Endodermal cell (in vitro differentiated cells): ENCODE measurements at places on chromosomes 4 and X.

GRCh38 chrX:23332888-23333821, 1.5 kb upstream of the PTCHD1 start:
- peak; percentile 84 for DNase-seq

DNA sequence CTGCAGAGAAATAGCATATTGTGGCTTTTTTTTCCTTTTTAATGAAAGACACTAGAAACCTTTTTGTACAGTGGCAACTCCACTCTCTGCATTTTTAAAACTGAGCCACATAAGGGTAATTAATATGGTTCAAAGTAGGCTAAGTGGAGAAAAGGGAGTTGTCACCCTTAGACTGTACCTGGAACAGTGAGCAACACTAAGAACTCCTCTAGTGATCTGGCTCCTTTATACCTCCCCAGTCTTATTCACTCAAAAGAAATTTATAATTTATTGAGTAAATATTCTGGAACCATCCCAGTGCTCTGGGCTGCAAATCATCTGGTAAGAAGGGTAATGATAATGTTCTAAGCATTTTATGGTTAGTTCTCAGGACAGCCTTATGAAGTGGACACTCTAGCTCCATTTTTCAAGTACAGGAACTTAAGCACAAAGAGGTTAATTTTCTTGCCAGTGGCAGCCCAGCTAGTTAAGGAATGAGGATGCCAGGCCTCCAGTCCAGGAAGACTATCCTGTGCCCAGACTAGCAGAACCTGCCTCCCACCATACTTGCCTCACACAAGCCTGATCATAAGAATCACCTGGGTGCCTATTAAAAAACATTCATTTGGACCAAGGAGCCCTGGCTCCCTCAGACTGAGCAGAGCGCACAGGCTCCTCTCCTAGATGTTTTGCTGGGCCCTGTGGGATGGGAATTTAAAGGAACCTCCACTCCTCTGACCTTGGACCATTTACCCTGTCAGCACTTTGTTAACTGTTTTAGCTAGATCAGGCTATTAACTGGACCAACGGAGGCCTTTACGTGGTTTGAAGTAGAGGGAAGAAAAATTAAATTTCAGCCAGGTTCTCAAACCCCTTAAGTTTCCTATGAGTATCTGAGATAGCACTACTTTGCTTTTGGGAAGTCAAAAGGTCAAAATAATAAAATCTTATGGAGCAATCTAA, 102.6 kb downstream of the PDE5A start:
- no peak for DNase-seq

- no peak for DNase-seq
Observed at GRCh38 chr4:986428-986878, 391 bp upstream of the IDUA start.

- DNase-seq, result peak; percentile 60
Observed at GRCh38 chrX:107715331-107716117, 60.1 kb downstream of the TSC22D3 start.

DNA sequence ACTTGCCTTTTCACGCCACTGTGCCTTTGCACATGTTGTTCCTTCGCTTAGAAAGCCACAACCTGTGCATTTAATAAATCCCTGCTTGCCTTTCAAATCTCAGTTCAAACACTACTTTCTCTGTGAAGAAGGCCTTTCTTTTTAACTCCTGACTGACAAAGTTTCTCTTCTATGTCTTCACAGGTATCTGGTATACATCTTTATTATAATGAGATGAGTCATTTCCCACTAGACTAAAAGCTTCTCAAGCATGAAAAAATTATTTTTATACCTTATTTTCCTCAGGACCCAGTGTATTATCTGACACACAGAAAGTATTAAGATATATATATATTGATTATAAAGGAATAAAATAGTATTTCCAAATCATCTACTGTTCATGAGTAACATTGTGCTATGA, 189.9 kb downstream of the TBCK start:
- DNase-seq, result no peak

- DNase-seq, result no peak
Observed at GRCh38 chr4:15414551-15415091, 13.2 kb upstream of the C1QTNF7 start.

DNA sequence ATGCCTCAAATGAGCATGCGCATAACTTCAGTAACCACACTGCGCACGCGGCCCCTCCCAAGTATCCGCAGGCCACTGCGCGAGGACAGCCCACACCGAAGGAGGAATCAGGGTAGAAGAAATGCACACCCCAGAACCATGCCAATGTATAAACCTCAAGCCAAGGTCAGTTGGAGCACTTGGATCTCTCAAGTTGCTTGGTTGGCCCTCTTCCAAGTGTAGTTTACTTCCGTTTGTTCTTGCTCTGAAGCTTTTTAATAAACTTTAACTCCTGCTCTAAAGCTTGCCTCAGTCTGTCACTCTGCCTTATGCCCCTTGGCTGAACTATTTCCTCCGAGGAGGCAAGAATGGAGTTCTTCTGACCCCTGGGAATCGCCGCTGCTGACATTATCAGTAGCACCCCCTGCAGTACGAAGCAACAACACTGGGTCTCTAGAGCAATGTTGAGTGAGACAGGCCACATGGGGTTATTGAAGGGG, 22.0 kb upstream of the SPINK2 start:
- peak; percentile 79 for DNase-seq

DNA sequence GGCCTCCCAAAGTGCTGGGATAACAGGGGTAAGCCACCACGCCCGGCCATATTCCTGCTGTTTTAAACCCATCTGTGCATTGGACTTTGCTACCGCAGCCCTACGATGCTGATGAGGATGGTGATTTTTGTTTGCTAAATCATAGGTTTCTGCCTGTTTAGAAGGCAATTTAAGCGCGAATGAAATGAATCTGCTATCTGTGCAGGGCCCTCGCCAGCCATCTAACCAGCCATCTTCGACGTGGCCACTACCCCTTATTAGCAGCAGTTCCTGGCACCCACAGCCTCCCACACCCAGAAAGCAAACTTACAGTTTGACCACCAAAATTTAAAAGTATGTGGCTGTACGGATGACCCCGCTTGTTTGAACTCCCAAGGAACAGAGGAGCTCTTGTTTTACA, 178.5 kb downstream of the SHOX start:
- peak; percentile 20 for DNase-seq

DNA sequence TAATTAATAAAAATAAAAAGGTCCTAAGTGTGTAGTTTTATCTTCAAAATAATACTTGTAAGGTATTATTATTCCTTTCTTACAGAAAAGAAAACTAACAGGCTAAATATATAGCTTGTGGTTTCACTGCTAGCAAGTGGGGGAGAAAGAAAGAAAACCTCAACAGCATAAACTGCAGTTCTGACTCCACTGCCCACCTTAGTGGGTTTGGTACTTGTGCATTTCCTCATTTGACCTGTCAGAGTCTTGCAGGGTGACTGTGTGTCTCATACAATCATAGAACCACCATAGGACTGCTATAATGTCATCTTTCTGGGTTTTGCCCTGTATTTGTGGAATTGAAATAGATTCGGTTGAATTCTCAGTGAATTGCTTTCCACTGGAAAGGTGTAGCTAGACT, 94.7 kb upstream of the PUDP start:
- DNase-seq, result no peak

DNA sequence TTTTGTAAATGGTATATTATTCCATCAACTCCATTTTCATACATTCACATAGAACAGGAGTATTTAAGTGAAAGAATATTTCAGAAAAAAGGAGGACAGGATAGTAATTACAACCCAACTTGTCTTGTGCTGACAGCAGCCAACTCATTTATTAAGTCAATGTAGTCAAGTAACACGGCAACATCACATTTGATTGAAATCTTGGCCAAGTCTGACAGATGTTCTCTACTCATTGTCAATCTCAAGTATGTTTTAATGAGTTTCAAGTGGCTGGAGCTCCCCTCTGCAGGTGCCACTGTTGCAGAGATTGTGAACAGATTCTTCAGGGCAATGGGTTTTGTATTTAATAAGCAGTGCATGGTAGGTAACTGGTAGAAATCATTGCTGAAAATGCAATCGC, 332.5 kb downstream of the C4orf33 start:
- DNase-seq, result no peak

DNA sequence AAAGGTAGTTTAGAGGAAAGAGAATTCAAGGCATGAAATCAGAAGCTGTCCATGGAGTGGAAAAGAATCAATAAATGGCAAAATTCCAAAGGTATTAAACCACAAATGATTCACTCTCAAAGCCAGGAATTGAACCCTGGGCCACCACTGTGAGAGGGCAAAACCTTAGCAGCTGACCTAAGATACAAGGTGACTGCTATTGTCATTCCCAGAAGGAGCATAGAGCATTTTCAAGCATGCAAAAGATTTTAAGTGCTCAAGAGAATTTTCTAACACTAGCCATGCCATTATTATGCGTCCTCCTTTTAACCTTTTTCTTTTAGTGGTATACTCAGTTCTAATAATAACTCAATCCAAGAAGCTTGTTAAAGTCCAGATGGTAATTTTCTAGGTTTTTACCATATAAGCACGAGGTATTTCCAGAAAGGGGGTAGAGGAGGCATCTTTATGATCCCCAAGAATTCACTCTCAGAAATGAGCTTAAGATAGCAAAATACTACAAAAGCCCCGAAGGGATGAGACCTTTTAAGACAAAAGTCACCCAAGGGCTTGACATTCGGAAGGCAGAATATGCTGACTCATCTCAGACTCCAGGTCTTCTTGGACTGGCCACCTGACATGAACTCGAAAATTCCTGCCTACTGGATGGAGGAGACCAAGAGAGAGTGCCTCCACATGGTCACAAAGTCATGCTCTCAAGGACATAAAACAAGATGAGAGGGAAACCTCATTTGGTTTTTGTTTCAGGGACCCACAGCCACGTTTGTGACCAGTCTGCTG, 13.8 kb upstream of the PAGE5 start:
- DNase-seq, result no peak

DNA sequence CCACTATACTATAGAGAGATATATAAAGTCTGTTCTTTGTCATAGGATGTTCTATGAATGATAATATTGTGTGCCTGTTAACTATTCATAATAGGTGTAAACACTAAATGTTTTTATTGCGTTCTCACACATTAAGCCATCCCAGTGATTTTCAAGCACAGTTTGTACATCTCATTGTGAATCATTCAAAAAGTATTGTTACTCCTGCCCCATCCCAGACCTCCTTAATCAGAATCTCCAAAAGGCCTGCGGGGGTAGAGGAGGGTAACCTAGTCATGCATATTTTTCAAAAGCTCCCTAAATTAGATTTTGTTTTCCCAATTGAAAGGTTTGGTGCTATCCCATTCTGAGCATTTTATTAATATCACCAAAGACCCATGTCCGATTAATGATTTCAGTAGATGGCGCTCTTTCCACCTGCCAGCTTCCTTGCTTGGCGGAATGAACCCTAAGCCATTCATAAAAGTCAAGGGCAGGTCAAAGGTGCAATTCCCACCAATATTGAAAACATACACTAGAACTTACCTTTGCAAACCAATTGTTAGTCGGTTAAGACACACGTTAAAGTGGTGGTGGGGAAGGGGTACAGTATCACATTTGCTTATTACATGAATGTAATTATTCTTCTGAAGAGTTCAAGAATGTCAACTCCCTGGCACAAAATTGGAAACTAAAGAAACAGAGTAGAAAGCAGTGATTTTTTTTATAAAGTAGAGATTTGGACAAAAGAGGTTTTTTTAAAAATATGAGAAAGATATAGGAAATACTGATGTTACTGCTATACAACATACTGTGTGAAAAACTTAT, 5.8 kb upstream of the TET2 start:
- peak; percentile 62 for DNase-seq

GRCh38 chr4:174663216-174663615, 140.9 kb upstream of the HPGD start:
- DNase-seq, result no peak

GRCh38 chr4:6910340-6910959, 824 bp downstream of the TBC1D14 start:
- peak; percentile 76 for DNase-seq

DNA sequence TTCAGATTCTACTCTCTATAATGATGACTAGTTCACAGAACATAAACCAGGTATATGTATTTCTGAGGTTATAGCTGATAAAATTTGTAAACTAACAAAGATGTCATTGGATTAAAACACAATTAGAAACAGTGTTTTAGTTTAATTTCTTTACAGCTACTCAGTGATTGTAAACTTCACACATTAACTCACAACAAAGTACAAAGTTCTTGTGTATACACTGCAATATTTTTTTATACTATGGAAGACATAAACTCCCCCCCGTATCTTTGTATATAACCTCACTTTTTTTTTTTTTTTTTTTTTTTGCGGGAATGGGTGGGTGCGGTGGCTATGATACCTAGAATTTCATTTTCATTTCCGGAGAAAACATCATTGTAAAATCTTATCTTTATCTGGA, 1043.2 kb downstream of the PCDH18 start:
- no peak for DNase-seq

GRCh38 chr4:121464854-121465253, 84.0 kb upstream of the QRFPR start:
- DNase-seq, result no peak

GRCh38 chr4:78613522-78614321, 62.2 kb downstream of the ANXA3 start:
- DNase-seq, result no peak

GRCh38 chr4:26183017-26183416, 137.8 kb upstream of the RBPJ start:
- no peak for DNase-seq

DNA sequence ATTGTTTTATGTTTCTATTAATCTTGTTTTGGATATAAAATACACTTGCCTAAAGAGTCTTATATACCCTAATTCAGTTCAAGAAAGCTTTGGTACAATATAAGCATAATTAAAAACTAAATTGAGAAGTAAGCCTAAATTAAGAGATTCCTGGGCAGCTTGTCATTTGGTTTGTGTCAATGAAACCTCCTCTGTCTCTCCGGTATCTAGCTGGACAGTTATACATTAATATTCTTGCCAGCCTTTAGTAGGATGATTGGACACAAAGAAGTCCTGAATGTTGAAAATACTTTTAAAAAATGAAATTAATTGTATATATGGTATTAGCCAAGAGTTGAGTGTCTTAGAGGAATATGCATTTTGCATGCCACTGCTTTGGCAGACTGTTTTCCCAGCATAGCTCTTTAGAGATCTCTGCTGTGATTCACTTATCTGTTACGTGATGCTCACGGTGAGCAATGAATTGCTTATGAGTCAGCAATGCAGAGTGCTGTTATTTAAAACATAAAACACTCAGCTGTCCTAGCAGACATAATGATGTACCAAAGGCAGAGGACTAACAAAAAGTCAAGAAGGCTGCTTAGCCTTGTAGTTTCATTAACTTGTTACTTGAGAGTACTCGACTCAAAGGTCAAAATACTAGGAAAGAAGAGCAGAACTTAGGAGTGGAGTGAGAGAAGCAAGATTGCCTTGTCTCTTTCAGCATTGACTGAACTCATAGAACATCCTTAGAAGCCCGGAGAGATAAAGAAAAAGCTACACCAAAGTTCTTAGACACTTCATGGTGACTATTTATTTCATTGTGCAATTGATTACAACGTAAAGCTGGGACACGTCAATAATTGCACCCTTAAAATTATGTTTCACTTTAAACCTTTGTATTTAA, 1296.1 kb upstream of the PCDH7 start:
- no peak for DNase-seq

- no peak for DNase-seq
Observed at GRCh38 chrX:69185141-69185540, 19.9 kb upstream of the PJA1 start.

GRCh38 chrX:70979136-70979762, 48.4 kb upstream of the SLC7A3 start:
- peak; percentile 57 for DNase-seq

- no peak for DNase-seq
Observed at GRCh38 chr4:170004651-170005295, 21.4 kb downstream of the MFAP3L start.
